Stomach (tissue), 19 donors: ENCODE measurements at places on chromosomes 3 and 15. TPM values are rescaled to one million over a fixed set of nuclear protein-coding genes. Genes with fewer than 3 reads are reported as not detected.

HCN4 gene
- polyA plus RNA-seq = 0.03 TPM

DNA sequence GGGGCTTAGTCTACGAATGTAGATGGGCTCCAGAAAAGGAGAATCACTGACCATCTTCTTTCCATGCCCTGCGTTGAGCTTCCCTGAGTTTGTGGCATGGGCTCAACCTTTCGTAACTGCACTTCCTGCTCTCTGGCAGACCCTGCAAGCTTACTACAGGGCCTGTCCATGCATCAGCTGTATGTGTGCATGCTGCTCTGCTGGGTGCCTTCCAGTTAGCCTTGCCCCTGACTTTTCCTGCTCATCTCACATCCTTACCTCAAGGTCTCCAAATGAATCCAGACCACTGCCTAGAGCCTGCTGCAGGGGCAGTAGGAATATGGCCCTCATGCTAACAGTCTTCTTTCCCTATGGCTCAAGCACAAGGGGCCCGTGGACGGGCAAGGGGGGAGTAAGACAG is 2.0 kb upstream of the TF start:
- H3K4me1 ChIP-seq = peaks cover 15% of the 10 kb centered on the region
- DNase-seq = no peak
- no peak overlapping the region for H3K4me3 ChIP-seq
- H3K36me3 ChIP-seq = no peaks in the 10 kb centered on the region
- H3K27me3 ChIP-seq = peaks cover 44% of the 10 kb centered on the region
- no peak overlapping the region for H3K27ac ChIP-seq

DNA sequence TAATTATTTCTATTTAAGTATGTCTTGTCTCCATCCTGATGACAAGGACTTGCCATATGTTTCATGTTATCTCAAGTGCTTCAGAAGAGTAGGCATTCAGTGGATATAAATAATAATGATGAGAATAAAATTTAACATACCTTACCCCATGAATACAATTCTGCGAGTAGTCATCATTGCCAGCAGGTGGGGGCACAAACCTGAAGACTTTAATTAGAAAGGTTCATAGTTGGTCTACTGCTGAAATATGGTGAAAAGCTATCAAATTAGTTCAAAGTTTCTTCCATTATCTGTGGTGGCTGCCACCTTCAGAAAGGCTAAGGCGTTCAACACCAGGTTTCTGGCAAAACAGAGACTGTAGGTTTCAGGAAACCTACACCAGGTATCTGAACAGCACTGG is 100.9 kb downstream of the P3H2 start:
- H3K36me3 ChIP-seq = no peaks in the 10 kb centered on the region
- H3K27ac ChIP-seq = no peak overlapping the region
- DNase-seq = no peak
- no peak overlapping the region for H3K4me3 ChIP-seq
- no peaks in the 10 kb centered on the region for H3K4me1 ChIP-seq

GRCh38 chr3:66303491-66303901 is 82.7 kb downstream of the SLC25A26 start:
- H3K4me3 ChIP-seq = no peak overlapping the region
- H3K27me3 ChIP-seq = no peaks in the 10 kb centered on the region
- peak overlapping the region; percentile 59 for H3K27ac ChIP-seq
- H3K36me3 ChIP-seq = no peaks in the 10 kb centered on the region
- no peak for DNase-seq
- no peaks in the 10 kb centered on the region for H3K4me1 ChIP-seq

GRCh38 chr15:64430000-64430735 is 30.2 kb upstream of the ZNF609 start:
- no peak overlapping the region for H3K4me3 ChIP-seq
- no peaks in the 10 kb centered on the region for H3K27me3 ChIP-seq
- peaks cover 17% of the 10 kb centered on the region for H3K4me1 ChIP-seq
- H3K36me3 ChIP-seq = peaks cover 52% of the 10 kb centered on the region
- peak overlapping the region; percentile 49 for H3K27ac ChIP-seq

NECTIN3 gene
- polyA plus RNA-seq = 5.0 TPM

DNA sequence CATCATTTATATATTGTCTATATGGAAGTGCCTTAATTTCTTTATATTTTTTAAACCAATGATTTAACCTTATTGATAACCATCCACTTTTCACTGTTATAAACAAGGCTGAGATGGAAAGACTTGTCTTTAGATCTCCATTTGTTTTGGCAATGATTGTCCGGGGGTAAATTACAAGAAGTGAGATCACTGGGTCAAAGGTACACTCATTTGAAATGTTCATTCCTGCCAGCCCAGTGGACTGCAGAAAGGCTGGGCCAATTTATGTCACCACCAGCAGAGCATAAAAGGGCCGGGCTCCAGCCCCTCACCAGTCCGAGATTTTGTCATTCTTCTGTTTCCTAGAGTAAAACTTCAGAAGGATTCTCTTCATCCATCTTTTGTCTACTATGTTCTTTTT is 93.6 kb upstream of the NEO1 start:
- no peaks in the 10 kb centered on the region for H3K36me3 ChIP-seq
- no peak overlapping the region for H3K27ac ChIP-seq
- no peak for DNase-seq
- no peaks in the 10 kb centered on the region for H3K4me1 ChIP-seq
- no peak overlapping the region for H3K4me3 ChIP-seq

DNA sequence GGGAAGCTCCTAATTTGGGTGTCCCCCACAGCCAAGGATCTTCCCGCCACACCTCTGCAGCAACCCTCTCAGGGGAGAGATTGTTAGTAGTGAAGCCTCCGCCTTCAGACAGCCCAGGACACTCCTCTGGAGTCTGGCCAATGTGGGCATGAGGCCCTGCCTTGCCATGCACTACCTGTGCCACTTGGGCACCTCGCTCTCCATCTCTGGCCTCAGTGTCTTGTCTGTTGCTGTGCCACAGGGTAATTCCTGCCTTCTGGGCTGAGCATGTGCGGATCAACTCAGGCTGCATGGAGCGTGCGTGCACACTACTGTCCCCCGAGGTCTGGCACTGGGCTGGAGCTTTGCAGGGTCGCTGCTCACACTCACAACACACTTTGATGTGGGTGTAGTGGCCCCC is 7.9 kb upstream of the MESP1 start:
- H3K4me1 ChIP-seq = no peaks in the 10 kb centered on the region
- peaks cover 9% of the 10 kb centered on the region for H3K27me3 ChIP-seq
- H3K27ac ChIP-seq = no peak overlapping the region
- H3K36me3 ChIP-seq = no peaks in the 10 kb centered on the region

GRCh38 chr15:67120839-67121643 is 55.6 kb downstream of the SMAD3 start:
- H3K4me3 ChIP-seq = peak overlapping the region; percentile 32
- DNase-seq = peak; percentile 90
- no peaks in the 10 kb centered on the region for H3K36me3 ChIP-seq
- no peaks in the 10 kb centered on the region for H3K27me3 ChIP-seq
- peaks cover 90% of the 10 kb centered on the region for H3K4me1 ChIP-seq
- peak overlapping the region; percentile 94 for H3K27ac ChIP-seq

DNA sequence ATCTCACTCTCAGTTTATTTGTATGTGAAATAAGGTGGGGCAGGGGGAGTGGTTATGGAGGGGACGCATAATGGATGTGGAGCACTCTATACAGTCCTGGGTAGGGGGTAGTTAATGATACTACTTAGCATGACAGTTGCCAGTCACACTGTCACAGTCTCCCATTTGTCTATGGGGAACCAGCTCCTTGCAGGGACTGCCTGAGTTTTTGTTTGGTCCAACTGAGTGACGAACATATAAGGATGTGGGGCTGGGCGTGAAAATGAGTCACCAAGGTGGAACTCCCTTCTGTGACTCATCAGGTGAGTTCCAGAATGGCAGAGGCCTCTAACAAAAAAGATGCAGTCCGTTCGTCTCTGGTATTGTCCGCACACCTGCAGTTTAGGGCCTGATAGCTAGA is 235.3 kb upstream of the ST8SIA2 start:
- H3K4me3 ChIP-seq = no peak overlapping the region
- DNase-seq = peak; percentile 46
- H3K27me3 ChIP-seq = no peaks in the 10 kb centered on the region
- peak overlapping the region; percentile 44 for H3K27ac ChIP-seq
- H3K36me3 ChIP-seq = peaks cover 14% of the 10 kb centered on the region
- H3K4me1 ChIP-seq = no peaks in the 10 kb centered on the region

GRCh38 chr3:108079877-108080276 is 11.0 kb downstream of the CD47 start:
- H3K27me3 ChIP-seq = no peaks in the 10 kb centered on the region
- no peak overlapping the region for H3K4me3 ChIP-seq
- H3K27ac ChIP-seq = no peak overlapping the region
- no peaks in the 10 kb centered on the region for H3K36me3 ChIP-seq

GPR149 gene
- polyA plus RNA-seq = not detected

DNA sequence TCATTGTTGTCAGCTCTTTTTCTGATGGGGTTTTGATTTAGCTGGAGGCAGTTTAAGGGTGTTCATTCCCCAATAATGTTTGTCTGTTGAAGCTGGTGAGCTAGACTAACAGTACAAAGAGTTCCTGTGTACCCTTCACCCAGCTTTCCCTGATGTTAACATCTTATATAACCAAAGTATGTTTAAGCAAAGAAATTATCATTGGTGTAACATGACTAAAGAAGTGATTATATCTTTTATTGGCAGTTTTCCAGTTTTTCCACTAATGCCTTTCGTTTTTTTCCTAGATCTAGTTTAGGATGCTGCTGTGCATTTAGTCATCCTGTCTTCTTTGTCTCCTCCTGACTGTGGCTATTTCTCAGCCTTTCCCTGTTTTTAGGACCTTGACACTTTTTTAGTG is 165.6 kb downstream of the LPP start:
- no peaks in the 10 kb centered on the region for H3K4me1 ChIP-seq
- no peak overlapping the region for H3K4me3 ChIP-seq
- H3K27me3 ChIP-seq = no peaks in the 10 kb centered on the region
- H3K36me3 ChIP-seq = no peaks in the 10 kb centered on the region
